ENCODE measurements at places on chromosomes 3 and 15. TPM values are rescaled to one million over a fixed set of nuclear protein-coding genes. Genes with fewer than 3 reads are reported as not detected.

- peak; percentile 67 for DNase-seq
Measured at GRCh38 chr3:25592510-25592968, 72.2 kb downstream of the TOP2B start.

- no peak for DNase-seq
Measured at GRCh38 chr3:71087143-71088018, 496.1 kb downstream of the FOXP1 start.

- no peak for DNase-seq
Measured at GRCh38 chr3:72260588-72260910, 475.6 kb upstream of the PROK2 start.

DNA sequence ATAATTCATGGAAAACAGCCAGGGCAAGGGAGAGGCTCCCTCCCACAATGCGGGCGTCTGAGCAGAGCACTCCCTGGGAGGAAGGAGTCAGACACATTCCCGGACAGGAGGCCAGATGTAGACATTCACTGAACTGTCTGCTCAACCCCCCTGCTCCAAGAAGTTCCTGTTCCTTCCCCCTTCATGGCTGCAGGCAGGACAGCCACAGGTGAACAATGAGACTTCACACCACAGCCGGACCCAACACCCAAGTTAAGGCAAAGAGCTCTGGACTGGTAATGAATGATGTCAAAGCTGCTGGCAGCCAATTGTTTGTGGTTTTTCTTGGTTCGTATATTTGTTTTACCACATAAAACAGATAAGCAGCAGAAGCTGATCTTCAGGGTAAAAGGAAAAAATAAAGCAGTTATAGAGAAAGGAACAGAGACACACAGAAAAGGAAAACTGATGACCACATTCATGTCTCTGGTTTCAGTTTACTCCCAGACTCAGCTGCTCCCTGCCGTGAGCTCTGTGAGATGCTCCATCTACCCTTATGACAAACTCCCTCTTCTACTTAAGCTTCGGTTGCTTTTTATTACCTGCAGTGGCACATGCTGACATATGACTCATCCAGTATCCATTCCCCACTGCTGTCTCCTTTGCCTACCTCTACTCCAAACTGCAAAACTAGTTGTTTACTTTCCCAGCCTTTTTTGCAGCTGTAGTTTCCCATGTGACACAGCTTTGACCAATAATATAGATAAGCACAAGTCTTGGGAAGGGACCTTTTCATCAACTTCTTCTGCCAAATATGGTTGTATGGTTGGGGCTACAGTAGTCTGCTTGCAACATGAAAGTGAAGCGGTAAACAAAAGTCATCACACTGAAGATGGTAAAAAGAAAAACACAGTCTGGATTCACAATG is 33.1 kb downstream of the DZIP1L start:
- DNase-seq = no peak

GRCh38 chr3:135490219-135490915 is 475.2 kb upstream of the PPP2R3A start:
- no peak for DNase-seq

CAPN7 gene
- polyA plus RNA-seq = 13.2 TPM

TEX55 gene
- not detected for polyA plus RNA-seq

CYP11A1 gene
- polyA plus RNA-seq = 1.2 TPM

LMAN1L gene
- not detected for polyA plus RNA-seq

Data from sigmoid colon (tissue), 7 donors.